CD4-positive, alpha-beta T cell treated with Interleukin-6 at 100 ng/mL for 8 hours (primary cell): ENCODE measurements at places on chromosomes 7 and 10.

GRCh38 chr10:8543361-8544056 is 489.0 kb downstream of the GATA3 start:
- DNase-seq: no peak

GRCh38 chr10:13633689-13634088 is 46.9 kb downstream of the PRPF18 start:
- DNase-seq: no peak

DNA sequence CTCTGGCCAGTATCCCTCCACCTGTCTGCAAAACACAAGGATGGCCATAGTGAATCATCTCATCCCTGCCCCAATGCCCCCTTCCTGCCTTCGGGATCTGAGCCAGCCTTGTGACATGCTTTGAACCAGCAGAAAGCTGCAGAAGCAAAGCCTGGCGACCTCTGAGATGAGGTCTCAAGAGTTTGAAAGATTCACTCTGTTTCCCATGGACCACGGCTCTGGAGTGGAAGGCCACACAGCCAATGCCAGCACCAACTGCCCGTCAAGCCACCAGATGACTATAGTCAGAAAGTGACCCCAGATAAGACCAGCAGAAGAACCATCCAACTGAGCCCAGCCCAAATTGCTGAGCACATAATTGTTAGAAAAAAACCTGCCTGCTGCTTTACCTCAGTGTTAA is 193.9 kb upstream of the PPP2R2D start:
- no peak for DNase-seq

DNA sequence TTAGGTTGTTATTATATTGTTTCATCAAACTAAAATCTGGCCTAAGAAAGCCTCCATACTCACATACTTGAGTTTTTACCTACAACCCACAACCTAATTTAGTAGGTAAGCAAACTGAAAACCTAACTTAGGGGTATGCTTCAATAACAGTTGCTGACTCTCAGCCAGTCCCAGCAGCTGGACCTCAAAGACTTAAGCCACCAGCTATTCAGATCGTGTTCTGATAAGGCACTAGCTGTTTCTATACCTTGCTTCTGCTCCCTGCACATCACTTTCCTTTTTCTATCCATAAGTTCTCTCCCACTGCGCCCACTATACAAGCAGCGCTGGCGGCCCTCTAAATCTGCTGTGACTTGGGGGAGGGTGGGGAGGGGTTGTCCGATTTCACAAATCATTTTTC is 42.3 kb downstream of the SUGCT start:
- no peak for DNase-seq

DNA sequence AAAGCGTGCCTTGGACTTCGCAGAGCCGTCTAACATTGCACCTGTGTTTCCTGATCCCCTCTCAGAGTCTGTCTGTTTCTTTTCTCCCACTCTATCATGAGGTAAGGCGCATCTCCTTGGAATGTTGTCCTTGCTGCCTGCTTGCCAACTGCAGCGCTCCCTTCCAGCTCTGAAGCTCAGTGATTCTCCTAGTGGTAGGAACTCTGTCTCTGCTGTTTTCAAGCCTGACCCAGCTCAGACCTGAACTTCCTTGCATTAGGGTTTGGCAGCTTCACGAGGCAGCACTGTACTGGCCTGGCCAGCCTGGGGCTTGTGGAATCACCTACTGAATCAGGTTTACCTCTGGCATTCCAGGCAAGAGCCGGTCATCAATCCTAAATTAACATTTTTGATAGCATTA is 123.9 kb downstream of the CREB5 start:
- DNase-seq: no peak
